Thoracic aorta (tissue), 2 donors: ENCODE measurements at places on chromosomes 16 and 17. TPM values are rescaled to one million over a fixed set of nuclear protein-coding genes. Genes with fewer than 3 reads are reported as not detected.

The VTN gene
- total RNA-seq: 1.1 TPM

The CMTM1 gene
- 7.5 TPM for total RNA-seq

The LRRC75A gene
- total RNA-seq: 4.0 TPM

- no peak for DNase-seq
These were observed 86.7 kb downstream of the CLEC16A start for GRCh38 chr16:11030990-11031510.

The ABAT gene
- total RNA-seq: 9.3 TPM
